ENCODE measurements at places on chromosomes 11 and 22.

DNA sequence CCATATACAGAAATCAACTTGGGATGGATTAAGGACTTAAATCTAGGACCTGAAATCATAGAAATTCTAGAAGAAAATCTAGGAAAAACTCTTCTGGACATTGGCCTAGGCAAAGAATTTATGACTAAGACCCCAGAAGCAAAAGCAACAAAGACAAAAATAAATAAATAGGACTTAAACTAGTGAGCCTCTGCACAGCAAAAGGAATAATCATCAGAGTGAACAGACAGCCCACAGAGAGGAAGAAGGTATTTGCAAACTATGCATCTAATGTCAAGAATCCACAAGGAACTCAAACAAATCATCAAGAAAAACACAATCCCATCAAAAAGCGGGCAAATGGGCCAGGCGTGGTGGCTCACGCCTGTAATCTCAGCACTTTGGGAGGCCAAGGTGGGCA, 32.4 kb downstream of the TTC28 start:
- DNase-seq: no peak

- no peak for DNase-seq
Observed at GRCh38 chr11:84724256-84724655, 902.9 kb downstream of the DLG2 start.

- DNase-seq: no peak
Observed at GRCh38 chr11:64229744-64230170, 591 bp upstream of the DNAJC4 start.

- DNase-seq: no peak
Observed at GRCh38 chr11:85889676-85890579, 34.7 kb downstream of the CCDC83 start.

GRCh38 chr22:28894807-28895206, 11.4 kb downstream of the ZNRF3 start:
- DNase-seq: no peak

DNA sequence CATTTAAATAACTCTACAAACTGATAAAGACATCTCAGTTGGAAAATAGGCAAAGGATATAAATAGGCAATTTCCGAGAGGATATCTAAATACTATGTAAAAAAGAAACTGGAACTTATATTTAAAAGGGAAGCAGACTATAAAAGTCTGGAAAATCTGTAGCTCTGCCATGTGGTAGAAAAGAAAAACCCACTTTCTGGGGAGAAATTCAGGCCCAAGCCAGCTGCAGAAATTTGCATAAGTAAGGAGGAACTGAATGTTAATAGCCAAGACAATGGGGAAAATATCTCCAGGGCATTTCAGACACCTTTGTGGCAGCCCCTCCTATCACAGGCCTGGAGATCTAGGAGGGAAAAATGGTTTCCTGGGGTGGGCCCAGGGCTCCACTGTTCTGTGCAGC, 97.8 kb upstream of the ZBED5 start:
- DNase-seq: no peak

GRCh38 chr11:35473795-35474374, 51.5 kb downstream of the PAMR1 start:
- DNase-seq: no peak

DNA sequence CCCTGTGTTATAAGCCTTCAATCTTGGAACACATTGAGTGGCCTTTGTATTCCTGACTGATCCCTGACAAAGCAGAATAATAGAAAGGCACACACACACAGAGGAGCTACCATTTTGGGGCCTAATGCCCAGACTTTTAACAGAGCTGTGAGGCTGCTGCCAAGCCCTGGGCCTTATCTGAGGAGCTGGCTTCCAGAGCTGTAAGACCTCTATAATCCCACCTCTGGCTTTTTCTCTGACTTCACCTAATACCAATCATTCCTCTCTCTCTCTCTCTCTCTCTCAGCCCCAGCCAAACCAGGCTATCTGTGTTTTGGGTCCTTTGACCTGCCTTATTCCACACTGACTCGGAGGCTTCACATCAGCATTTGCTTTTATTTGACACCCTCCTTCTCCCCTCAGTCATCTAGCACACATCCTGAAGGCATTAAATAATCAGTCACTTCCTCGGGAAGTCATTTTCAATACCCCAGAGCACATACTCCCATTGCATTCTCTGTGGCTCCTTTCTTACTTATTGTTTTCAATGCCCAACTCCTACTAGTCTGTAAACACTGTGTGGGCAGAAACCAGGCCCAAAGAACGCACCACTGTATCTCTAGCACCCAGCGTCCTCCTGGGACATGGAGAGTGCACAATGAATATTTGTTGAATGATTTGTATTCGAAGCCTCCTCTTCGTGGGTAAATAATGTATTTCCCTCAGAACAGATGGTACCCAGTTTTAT, 21.2 kb upstream of the TRIM44 start:
- no peak for DNase-seq

- no peak for DNase-seq
Observed at GRCh38 chr22:45483918-45484499, 18.7 kb upstream of the FBLN1 start.

DNA sequence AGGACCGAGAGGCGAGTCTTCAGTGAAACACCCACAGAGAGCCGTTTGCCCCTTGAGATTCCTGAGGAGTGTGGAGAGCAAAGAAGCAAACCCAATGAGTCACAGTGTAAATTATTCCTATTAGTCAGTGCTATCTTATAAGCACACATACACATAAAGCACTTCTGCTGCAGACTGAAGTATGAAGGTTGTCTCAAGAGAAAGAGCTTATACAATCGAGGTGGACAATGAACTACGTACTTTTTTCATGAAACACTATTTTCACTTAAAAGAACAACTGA, 37.3 kb downstream of the GALNT18 start:
- DNase-seq: no peak

DNA sequence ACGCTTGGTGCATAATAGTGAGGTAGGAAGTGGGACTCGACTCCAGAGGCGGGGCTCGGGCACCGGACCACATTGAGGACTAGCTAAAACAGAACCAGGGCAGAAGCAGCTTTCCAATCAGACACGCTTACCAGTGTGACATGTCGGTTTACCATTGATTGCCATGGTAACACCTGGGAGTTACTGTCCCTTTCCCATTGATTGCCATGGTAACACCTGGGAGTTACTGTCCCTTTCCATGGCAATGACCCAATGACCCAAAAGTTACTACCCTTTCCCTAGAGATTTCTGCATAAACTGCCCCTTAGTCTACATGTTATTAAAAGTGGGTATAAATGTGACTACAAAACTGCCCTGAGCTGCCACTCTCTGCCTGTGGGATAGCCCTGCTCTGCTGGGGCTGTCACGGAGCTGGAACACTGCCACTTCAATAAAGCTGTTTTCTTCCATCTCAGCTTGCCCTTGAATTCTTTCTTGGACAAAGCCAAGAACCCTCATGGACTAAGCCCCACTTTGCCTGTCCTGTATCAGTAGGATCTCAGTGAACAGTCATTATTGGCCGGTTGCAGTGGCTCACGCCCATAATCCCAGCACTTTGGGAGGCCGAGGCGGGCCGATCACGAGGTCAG, 77.4 kb upstream of the CRYBB3 start:
- no peak for DNase-seq

- no peak for DNase-seq
Observed at GRCh38 chr11:45212566-45213315, 66.3 kb downstream of the PRDM11 start.

- DNase-seq: no peak
Observed at GRCh38 chr11:114132944-114133394, 73.5 kb downstream of the ZBTB16 start.

DNA sequence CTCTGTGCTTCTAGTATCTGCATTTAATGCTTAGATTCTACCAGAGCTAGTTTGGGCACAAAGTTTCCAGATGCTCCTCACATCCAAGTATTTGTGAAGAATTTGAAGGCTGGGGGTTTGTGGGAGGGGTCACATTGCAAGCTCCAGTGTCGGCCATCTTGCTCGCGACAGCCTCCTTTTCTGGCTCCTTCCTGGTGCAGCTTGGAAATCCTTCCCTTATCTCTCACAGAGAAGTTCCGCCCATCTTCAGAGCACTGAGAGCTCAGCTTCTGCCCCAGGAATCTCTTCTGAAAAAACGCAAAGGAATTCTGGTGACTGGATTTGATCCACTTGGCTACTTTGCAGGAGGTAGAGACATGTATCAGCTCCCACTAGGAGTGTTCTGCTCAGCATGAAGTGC, 497.5 kb downstream of the TBC1D22A start:
- no peak for DNase-seq

DNA sequence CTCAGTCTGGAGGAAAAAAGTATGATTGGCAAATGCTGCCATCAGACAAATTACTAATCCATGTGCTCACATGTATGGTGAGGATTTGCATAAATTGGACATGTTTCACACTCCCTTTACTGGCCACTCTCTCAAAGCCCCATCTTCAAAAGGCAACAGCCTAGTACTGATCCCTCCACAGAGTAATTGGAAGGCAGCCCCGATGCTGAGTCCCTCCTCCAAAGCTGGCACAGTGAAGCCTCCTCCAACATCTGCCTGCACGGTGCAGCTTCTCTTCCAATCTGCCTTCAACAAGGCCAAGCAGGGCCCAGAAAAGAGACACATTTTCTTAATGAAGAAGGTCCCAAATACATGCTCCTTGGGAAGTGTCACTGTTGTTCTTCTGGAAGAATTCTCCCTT, 350.6 kb downstream of the OPCML start:
- DNase-seq: no peak

DNA sequence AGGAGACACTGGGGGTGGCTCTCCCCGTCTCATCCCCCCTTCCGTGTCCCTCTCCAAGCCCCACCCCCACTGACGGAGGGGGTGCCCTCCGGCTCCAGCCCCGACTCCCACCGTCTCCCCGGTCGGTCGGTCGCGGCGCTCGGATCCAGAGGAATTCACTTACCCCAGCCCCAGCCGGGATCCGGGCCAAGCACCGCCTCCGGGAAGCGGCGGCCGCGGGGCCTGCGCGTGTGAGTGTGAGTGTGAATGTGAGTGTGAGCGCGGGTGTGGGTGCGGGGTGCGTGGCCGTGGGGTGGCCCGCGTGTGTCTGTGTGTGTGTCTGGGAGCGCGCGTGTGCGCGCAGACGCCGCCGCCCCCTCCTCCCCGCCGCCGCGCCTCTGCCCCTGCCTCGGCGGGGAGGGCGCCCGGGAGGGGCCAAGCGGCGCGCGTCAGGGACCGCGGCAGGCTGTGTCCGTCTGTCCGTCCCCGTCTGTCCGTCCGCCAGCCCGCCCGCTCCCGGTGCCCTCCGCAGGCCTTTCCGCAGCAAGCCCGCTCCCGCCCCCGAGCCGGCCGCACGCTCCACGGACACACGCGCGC, at the start of gene ELFN2:
ELFN2 (minus strand) TSS at position 345 of the 576 bp plus-strand sequence. CDS start 51,945 bp downstream, outside the sequence.
- no peak for DNase-seq

GRCh38 chr11:112050721-112051120, 23.1 kb downstream of the PIH1D2 start:
- DNase-seq: no peak

- DNase-seq: no peak
Observed at GRCh38 chr22:34198976-34199375, 278.7 kb upstream of the LARGE1 start.

GRCh38 chr11:12402025-12402424, 24.7 kb downstream of the PARVA start:
- DNase-seq: no peak

GRCh38 chr11:125429174-125429707, 66.8 kb downstream of the FEZ1 start:
- peak; percentile 15 for DNase-seq

DNA sequence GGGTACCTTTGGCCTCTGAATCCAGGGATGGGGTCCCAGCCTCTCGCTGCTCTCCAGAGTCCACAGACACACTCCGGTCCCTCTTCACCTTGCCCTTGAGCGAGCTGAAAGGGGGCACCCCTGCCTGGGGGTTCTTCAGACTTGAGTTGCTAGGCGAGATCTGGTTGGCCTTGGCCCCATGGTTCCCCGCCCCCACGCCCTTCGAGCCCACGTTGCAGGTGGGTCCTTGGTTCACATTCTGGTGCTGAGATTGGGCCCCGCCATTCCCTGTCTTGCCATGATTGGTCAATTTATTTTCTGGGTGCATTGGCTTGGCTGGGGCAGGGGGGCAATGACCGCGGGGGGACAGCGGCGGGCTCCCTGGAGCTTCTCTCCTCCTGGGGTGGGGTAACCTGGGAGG, 17.5 kb downstream of the BCL9L start:
- no peak for DNase-seq

DNA sequence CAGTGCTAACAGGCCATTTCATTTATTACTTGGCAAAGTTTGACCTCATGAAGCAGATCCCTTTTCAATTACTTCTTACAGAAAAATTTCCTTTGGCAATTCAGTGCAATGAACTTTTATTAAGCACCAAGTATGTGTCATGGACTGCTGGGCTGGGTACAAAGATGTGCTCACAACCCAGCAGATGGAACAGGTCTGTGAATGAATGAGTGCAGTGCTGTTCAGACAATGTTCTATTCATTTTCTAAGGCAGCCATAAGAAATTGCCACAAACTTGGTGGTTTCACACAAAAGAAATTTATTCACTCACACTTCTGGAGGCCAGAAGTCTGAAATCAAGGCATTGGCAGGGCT, 428.5 kb downstream of the SOX6 start:
- no peak for DNase-seq

DNA sequence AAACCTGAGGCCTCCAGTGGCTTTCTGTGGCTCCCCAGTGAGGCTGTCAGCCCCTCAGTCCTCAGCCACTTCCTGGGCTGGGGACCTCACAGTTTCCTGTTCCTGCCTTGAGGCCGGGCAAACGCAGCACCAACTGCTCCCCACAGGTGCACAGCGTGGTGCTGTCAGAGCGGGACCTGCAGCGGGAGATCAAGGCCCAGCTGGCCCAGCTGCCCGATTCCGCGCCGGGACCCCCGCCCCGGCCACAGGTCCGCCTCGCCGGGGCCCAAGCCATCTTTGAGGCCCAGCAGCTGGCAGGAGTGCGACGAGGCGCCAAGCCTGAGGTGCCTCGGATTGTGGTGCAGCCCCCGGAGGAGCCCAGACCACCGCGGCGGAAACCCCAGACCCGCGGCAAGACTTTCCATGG, 5.4 kb downstream of the TBC1D10C start:
- DNase-seq: peak; percentile 78

DNA sequence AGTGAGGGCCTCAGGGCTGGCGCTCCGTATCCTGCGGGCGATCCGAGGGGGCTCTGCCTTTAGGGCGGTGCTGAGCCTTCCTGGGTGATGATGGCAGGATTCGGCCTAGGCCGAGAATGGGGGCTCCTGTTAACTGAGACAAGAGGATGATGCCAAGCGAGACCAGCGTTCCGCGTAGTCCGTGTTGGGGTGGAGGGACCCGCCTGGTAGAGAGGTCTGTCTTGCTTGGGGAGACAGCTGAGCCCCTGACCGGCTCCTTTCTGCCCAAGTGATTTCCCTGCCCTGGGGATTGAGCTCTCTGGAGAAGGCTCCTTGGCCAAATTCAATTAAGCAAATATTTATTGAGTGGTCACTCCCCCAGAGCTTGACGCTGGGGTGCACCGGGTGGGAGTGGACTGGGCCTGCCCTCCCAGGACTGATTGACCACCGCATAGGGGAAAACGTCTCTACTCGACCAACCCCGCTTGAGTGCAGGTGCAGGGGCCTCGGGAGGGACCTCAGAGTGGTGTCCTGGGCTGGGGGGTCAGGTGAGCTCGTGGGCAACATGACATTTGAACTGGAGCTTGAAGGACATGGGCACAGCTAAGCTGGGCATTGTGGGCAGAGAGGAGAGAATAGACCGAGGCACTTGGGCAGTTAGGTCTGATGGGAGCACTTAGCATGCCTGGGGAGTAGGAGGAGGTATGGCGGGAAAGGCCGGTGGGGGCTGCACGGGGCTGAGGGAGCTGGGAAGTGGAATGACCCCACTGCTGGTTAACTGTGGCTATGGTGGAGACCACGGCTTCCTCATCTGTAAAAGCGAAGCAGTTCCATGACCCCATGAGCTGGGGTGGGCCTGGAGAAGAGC, 1.1 kb downstream of the GNAZ start:
- no peak for DNase-seq
